ENCODE measurements at places on chromosomes 7 and 10.

DNA sequence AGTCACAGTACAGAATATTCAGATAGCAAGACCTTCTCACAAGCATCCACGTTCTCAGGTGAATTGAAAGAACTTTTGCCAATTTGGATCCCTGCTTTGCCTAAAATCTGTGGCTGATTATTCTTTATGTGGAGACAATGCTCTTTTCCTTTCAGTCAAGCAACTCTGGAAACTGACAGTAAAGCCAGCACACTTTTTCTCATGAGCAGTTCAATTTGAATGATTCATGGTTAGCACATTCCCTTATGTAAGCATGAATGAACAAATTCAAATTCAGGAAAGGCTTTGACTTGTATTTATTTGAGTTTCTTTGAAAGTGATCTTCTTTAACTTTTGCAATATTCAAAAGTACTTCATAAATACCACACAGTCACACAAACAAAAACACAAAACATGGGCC, 57.6 kb downstream of the MEOX2 start:
- DNase-seq = no peak

- peak; percentile 46 for DNase-seq
Measured at GRCh38 chr10:103854686-103855391, 537 bp downstream of the SH3PXD2A start.

- DNase-seq = no peak
Measured at GRCh38 chr10:124150189-124150806, 56.9 kb upstream of the CHST15 start.

DNA sequence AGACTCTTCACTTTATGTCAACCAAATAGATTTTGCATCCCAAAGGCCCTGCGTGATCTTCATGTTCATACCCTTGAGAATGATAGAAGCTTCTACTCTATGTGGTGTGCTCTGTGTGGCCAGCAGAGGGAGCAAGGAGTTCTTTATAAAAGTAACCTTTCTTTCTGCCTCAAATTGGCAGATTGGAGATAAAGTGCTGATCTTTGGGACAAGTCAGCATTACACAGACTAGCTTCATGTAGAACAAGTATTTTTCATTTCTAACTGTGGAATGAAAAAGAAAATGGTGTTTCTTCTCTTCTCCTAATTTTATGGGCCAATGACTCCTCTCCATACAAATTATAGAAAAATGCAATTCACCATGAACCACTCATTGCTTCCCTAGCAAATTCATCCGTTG, 1214.1 kb downstream of the SORCS1 start:
- peak; percentile 12 for DNase-seq

DNA sequence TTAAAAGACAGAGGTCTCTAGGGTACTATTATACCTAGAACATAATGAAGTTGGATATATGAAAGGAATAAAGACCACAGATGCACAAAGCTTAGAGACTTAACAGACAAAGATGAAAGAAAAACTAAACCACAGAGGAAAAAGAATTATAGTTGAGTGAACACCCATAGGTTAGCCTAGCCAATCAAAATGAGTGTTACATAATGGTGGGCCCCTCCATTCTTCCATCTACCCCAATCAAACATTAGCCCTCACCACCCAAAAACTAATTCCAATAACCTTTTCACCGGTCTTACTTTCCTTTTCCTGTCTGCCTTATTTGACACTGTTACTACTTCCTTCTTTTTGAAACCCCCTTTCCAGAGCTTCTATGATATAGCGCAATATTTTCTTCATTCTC, 130.1 kb downstream of the ELMO1 start:
- DNase-seq = no peak

DNA sequence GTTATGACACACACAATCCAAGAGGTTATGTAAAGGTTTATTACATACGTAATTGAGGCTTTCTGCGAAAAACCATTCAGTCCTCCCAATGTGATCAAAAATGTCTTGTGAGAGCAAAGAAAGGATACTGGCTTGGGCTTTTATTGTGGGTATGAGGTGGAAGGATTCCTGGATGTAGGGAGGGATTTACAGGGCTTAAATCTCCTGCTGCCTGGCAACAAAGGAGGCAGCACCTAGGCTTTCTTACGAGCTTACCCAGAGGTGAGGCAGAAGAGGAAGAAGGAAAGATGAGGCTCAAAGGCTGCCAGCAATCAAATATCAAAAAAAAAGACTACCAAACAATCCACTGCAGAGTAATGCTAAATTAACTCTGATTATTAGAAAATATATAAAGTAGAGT, 1149.5 kb upstream of the POT1 start:
- DNase-seq = no peak

DNA sequence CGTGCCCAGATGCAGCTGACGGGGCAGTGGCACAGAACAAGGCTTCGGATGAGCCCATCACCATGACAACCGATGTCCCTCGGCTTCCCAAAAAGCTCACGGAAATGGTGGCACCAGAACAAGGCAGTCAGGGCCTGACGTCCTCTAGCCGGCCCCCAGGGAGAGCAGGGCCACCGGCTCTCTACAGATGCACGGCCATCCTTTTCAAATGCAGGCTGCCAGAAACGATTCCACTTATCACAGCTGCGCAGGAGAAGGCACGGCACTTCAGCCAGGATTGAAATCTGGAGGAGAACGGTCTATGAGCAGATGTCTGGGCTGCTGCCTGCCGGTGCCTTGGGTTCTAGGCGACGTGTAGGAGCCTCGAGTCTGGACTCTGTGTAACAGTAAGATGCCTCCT, 223.8 kb downstream of the ZMYND11 start:
- peak; percentile 90 for DNase-seq

DNA sequence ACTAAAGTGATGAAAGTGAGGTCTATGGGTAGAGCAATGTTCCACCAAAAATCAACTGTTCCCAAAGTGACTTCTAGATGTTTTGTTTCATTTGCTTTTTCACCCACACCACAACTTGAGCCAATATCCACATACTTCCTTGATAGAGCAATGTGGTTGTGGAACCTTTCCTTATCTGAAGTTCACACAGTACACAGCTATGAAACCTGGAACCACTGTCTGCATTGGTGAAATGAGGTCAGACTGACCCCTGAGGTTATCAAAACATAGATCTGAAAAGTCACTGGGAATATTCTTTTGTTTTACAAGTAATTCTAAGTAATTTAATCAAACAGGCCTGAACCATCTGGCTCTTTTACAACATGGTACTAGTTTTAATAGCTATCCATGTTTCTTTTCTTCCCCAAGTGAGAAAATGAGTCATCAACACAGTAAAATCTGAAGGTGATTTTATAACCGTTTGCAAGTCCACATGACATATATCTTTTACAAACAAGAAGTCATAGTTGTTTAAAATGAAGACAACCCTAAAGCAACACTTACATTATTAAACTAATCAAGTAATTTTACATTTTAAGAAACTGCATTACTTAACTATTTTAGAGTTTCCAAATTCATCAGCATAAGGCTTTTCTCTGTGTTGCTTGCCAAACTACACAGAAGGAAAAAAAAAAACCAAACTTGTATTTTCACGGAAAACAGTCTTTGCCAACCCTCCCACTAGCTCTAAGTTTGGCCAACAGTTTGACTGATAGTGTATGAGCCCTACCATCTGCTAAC, 80.3 kb downstream of the LRRC17 start:
- DNase-seq = no peak

DNA sequence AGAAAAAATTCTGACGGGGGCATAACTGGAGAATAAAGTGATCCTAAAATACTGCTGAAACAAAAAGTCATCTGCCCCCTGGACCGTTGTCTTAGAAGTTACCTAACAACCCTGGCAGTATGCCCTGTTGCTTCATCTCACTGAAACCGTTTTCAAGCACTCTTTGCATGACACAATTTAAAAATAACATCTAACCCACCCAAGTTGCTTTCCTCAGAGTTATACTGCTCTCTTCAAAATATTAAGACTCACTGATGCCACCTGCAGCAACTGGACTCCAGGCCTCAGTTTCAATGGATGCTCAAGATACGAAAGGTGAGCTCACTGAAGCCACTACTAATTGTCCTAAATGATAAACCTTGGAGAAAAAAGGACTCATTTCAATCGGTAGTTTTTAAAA, 57.4 kb downstream of the CDK6 start:
- DNase-seq = no peak

DNA sequence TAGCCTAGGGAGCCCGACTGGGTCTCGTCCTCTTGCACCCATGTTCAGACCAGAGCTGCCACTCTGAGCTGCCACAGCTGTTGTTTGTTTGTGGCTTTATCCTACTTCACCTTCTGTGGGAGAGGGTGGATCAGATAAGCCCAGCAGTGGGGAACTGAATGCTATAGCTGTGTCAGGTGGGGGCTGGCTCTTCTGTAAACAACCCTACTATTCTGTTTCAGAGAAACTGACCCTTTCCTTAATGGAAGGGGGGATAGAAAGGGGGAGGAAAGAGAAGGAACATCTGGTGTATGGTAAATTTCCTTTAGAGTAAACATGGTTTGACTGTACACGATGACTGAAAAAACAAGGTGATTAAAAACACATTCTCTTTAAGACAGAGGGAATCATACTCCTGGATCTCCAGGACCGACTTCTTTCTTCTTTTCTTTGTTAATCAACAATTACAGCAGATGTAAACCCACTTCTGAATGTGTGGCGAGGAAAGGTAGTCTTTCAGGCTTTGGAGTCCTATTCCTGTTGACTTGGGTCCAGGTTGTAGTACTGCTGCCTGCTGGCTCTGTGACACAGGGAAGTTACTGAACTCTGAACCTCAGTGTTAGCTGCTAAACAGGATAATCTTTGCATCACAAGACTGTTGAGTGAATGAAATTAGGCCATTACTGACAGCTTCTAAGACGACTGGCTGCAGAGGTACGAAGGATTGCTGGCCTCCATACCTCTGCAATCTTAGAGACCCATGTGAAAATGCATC, 6.0 kb downstream of the PRXL2A start:
- no peak for DNase-seq

DNA sequence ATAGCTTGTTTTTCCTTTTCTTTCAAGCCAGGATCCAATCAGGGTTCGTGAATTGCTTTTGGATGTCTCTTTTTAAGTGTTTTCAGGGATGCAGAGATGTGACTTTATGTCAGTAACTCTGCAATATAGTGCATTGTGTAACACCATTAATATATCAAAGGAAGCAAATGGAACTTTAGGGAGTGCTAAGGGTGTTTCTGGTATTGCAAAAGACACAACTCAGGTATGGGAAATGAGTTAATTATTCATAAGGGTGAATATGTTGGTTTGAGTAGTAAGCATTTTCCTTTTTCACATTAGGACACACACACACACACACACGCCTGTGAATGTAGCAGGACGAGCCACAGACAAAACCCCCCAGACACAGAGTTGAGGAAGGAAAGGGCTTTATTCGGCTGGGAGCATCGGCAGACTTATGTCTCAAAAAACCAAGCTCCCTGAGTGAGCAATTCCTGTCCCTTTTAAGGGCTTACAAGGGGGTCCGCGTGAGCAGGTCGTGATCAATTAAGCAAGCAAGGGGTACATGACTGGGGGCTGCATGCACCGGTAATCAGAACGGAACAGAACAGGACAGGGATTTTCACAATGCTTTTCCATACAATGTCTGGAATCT, 31.8 kb upstream of the GSDME start:
- DNase-seq = no peak

DNA sequence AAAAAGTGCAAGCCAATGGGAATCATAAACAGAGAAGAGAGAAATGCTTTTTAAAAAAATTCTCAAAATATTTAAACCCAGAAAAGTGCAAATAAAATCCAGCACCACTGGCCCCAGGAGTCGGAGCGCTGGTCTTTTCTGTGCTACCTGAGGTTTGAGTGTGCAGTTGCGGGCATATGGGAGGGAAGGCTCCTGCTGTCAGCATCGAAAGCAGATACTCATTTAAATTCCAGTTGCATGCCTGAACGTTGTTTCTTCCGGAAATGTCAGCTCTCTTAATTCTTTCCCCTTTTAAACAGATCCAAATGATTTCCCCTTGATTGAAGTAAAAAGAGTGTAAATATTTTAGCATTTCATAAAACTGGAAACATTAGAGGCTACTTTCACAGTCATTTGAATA, 240.5 kb upstream of the GPR26 start:
- DNase-seq = no peak

DNA sequence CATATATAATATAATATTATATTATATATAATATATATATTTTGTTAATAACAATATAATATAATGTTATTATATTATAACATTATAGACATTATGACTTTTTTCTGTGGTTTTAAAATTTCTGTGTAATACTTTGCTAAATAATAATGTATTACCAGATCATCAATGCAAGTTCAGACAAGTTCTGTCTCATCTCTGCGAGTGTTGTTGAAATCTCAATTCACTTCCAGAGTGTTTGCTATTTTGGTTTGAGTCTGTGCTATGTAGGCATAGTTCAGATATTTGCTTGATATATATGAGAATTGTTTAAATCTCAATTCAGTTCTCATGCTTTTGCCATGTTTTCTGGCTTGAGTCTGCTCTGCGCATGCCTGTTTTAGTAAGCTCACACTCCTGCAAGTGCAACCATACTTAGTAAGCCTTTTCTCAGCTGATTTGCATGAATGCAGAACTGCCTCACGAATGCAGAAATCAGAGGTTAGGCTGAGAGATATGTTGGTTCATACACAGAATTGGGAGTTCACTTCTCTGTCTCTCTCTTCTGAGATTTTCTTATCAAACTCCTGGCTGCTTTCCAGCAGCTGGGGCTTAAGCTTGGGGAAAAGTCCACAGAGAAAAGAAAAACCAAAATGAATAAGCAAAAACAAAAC, 830.2 kb upstream of the SORCS1 start:
- no peak for DNase-seq

DNA sequence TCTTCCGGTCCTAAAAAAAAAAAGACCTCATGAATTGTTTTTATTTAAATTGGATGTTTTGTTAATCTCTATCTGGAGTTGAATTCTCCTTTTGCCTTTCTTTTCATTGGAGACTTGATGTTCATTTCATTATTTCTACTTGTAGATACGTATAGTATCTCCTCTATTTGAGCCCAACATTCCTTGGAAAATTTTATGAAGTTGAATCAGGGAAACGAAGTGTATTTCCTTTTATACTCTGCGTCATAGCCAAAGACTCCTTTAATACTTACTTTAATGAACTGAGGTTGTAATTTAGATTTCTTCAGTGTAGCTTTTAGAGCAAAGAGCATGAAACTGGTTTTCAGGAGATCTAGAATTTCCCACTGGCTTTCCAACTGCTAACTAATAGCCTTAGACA, 132.4 kb downstream of the KIAA1217 start:
- DNase-seq = no peak

DNA sequence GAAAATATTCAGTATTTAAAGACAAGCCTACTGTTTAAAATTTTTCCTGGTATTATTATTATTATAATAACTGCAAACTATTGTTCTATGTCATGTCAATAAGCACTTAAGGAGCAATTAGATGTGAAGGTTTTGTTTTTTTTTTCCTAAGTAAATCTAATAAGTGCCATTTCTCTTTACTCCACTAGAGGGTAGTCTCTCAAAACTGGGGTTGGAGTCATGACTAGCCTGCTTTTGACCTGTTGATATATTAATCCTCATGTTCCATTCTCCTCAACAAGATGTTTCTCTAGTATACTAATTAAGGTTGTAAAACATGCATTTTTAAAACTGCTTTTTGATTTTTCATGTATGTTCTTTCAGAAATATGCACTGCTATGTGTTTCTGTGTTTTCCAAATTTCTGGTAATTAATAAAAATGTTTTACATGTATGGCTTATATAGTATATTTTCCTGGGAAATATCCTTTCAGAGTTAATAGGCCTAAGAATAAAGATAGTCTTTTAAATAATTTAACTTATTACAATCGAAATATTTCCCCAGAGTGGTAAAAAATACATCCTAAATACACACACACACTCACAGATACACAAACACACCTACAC, 1.0 kb upstream of the LRRN3 start:
- no peak for DNase-seq

- no peak for DNase-seq
Measured at GRCh38 chr10:127635882-127636281, 86.8 kb downstream of the NPS start.
